ENCODE measurements at places on chromosomes 16 and 17.

- DNase-seq, result peak; percentile 95
Observed at GRCh38 chr17:82698065-82698973, at the start of gene RAB40B. RAB40B (minus strand) TSS chr17:82698698; CDS start chr17:82698596, 102 bp downstream.

- no peak for DNase-seq
Observed at GRCh38 chr16:51896013-51896412, 650.9 kb downstream of the TOX3 start.

DNA sequence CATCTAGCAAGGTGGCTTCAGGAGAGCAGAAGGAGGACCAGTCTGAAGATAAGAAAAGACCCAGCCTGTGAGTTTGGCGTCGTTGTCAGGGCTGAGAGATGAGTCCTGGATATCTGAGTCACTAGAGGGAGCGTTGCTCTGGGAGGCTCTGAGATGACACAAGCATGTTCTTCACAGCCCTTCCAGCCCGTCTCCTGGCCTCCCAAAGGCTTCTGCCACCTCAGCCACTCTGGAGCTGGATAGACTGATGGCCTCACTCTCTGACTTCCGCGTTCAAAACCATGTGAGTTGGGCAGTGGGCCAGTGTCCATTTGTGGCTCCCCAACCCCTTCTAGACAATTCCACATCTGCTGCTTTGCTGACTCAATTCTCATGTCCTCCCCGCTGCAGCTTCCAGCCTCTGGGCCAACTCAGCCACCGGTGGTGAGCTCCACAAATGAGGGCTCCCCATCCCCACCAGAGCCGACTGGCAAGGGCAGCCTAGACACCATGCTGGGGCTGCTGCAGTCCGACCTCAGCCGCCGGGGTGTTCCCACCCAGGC, 2.3 kb downstream of the TGFB1I1 start:
- DNase-seq, result peak; percentile 94

DNA sequence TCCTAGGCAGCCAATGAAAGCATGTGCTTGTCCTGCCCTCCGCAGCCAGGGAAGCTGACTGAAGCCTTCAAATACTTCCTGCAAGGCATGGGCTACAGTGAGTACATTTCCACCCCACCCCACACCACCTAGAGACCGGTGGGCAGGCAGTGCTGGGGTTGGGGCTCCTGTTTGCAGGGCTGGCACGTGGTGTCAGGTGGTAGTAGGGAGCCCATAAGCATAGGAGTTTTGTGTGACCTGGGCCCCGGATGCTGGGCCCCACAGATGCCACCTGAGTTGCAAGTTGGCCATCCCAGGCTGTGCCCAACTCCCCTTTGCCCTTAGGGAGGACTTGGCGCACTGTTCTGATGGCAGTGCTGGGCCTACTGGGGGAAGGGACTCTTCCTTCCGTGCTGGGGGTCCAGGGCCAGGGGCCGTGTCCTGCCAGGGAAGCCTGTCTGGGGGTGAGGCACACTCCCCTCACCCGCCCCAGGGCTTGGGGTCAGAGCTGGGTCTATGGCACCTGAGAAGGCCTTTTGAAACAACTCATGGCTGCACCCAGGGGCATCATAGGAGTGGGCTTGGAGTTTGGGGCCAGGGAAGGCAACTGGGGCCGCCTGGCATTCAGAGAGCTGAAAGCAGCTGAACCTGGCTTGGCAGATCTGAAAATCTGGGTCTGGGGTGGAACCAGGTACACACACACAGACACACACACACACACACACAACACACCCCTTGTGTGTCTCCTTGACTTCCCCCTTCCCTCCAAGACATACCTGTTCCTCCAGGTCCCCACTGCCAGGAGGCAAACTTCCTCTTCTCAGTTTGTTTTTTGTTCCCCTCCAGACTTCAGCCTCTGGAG, 5.8 kb upstream of the SETD6 start:
- no peak for DNase-seq

GRCh38 chr16:30569746-30570635, 1.5 kb downstream of the ZNF688 start:
- no peak for DNase-seq

GRCh38 chr16:89315791-89316581, 98.5 kb downstream of the ZNF778 start:
- DNase-seq, result peak; percentile 70

DNA sequence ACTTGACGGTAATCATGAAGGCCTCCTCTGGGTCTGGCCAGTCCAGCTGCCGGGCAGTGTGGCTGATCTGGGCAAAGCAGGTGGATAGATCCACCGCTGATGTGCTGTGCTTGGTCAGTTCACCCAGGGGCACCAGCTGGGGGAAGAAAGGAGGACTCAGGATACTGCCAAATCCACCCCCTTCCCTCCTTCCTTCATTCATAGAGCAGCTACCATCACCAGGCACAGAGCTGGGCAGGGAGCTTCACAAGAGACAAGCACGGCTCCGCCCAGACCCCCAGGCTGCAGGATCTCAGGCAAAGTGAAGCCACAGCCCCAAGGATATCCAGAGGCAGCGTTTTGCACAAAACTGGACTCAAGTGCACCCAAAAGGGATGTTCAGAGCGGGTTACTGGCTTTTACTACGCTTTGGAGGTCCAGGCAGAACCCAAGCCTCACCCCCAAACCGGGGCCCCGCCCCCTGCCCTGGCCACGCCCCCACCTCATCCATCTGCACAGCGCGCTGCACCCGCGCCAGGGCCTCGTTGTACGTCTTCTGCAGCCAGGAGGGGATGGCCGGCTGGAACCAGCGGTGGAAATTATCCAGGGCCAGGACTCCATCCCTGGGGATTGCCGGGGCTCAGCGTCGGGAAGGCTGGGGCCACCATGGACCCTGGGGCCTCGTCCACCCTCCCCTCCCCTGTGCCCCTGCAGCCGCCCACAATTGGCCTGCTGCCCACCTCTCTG, 9.1 kb downstream of the UNC13D start:
- no peak for DNase-seq

GRCh38 chr16:15049581-15050180, 6.2 kb downstream of the NTAN1 start:
- DNase-seq, result no peak

DNA sequence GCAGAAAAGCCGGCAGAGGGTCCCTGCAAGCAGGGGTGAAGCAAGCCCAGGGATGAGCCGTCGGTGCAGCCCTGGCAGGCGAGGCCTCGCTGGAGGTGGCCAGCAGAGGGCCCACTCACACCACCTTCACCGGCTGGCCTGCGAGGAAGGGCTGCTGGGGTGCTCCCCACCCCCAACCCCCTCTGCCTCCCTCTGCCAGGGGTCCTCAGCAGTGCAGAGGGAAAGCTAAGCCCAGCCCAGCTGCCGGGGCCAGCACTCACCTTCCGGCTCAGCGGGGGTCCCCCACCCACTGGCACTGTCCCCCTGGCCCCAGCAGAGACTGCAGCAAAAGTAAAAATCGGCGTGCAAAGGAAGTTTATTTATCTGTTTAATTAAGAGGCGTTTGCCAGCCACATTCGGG, 113.4 kb downstream of the ENGASE start:
- no peak for DNase-seq

DNA sequence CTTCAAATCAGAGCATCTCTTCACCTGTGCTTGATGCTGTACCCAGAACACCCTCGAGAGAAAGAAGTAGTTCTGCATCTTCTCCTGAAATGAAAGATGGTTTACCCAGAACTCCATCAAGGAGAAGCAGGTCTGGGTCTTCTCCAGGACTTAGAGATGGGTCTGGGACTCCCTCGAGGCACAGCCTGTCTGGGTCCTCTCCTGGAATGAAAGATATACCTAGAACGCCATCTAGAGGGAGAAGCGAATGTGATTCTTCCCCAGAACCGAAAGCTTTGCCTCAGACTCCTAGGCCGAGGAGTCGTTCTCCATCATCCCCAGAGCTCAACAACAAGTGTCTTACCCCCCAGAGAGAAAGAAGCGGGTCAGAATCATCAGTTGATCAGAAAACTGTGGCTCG, 12.3 kb downstream of the SRRM2 start:
- no peak for DNase-seq

GRCh38 chr17:74130841-74131240, 72.6 kb upstream of the RPL38 start:
- DNase-seq, result no peak

DNA sequence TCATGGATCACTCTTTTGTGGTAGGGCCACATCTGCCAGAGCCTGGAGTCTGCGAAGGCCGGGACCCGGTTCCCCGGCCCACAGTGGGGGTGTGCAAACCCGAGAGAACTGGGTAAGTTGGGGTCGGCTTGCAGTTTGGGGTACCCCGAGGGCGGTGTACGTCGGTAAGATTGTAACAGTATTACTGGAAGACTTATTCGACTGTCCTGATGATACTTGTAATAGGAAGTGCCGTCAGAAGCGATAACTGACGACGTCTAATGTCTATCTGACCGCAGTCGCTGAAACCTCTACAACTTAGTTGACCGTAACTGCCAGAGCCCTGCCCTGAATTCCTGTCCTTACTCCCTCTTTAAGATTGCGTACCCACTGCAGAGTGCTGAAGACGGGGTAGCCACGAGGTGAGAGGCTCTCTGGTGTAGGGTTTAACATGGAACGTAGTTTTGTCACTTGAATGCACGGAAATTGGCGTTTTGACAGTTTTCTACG, 24.0 kb downstream of the TRPV2 start:
- DNase-seq, result no peak

DNA sequence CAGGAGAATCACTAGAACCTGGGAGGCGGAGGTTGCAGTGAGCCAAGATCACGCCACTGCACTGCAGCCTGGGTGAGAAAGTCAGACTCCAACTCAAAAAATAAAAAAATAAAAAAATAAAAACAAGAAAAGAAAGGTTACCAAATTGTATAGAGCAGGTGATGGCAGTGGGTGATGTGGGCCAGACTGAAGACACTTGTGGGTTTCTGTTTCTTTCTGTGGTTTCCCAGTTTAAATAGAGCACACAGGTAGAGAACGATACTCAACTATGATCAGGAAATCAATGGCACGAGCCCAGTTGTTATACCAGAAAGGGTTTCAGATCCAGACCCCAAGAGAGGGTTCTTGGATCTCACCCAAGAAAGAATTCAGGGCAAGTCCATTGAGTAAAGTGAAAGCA, 32.6 kb downstream of the NUBP1 start:
- no peak for DNase-seq

GRCh38 chr16:27739606-27740357, 189.8 kb downstream of the KATNIP start:
- no peak for DNase-seq

DNA sequence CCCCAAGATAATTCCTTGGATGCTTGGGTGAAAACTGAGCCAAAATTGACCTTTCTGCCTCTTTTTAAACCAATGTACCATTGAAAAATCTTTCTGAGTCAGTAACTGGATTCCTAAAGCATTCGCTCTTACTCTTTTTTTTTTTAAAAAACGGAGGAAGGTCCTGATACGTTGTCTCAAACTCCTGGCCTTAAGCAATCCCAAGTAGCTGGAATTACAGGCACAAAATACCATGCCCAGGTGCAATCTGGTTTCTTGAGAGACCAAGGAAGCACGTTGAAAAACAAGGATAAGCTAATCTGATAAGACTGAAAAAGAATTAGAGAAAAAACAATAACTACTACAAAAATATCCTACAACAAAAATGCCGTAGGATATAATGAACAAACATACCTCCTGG, 136.5 kb downstream of the SSH2 start:
- DNase-seq, result no peak

GRCh38 chr17:35188111-35188510, 6.1 kb downstream of the SLC35G3 start:
- DNase-seq, result no peak

- no peak for DNase-seq
Observed at GRCh38 chr17:62657690-62658089, 30.2 kb downstream of the MRC2 start.

DNA sequence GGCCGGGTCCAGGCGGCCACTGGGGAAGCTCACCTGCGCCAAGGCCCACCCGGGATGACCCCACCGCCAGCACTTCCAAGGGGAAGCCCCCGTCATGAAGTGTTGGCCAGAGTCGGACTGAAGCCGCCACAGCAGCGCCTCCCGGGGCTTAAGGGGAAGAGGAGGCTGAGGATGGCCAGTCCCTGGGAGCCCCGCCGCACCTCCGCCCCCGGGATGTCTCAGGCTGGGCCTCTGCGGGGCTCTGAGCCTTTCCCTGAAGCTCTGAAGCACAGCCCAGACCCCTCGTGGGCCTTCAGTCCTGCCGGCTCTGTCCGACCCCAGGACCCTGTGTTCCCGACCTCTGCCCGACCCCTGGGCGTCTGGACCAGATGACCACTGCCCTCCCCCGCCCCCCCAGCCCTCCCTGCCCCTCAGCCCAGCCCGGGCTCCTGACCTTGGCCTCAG, 42.8 kb upstream of the ACSF3 start:
- DNase-seq, result no peak

DNA sequence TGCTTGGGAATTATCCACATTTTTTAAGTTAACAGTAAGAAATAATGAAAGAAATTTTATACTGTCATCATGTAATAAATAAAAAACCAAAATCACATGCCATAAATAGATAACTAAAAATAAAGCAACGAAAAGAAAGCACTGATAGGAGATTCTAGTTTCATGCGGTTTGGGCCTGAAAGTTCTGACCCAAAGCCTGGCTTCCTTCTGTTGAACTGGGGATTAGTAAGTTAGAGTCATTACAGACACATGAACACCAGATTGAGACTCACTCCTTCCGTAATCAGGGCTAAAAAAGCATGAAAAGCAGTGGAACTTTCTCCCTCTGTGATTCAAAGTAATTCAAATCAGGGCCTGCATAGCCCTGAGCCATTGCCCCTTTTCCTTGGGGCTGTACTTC, 13.2 kb upstream of the SLC6A2 start:
- no peak for DNase-seq

- no peak for DNase-seq
Observed at GRCh38 chr16:72665701-72666100, 382.2 kb downstream of the ZFHX3 start.

- DNase-seq, result no peak
Observed at GRCh38 chr17:8375738-8376259, 705 bp downstream of the KRABD2 start.

GRCh38 chr17:10726196-10726595, 3.6 kb downstream of the TMEM220 start:
- no peak for DNase-seq

DNA sequence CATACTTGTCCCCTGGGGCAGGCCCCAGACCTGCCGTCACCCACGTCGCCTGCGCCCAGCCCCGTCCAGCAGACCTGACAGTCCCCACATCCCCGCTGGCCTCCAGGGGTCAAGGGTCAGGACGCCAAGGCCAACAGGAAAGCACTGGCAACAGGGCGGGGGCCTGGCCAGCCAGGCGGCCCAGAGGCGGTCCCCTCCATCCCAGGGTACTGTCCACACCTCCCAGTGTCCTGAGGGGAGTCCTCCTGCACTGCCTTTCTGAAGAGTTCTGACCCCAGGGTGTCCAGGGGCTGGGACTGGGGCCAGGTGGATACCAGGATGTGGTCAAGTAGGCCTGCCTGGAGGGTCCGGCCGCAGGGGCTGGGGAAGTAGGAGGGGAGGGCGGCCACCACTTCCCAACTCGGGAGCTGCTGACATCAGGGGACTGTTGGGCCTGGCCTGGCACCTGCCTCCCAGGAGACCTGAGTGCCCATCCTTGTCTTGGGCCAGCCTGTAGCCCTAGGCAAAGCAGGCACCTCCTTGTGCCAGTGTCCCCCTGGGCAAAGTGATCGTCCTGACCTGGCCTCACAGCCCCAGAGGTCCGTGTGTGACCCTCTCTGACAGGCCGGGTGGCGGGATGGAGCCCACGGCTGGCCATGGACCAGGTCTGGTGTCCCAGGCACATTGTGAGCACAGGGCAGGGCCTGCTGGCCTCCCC, 6.7 kb upstream of the AXIN1 start:
- no peak for DNase-seq
